ENCODE measurements at places on chromosomes 5 and 9.

GRCh38 chr9:75085640-75086039 is 2.3 kb downstream of the NMRK1 start:
- DNase-seq = no peak

- no peak for DNase-seq
Observed at GRCh38 chr9:87216036-87216435, 268.7 kb upstream of the GAS1 start.

GRCh38 chr5:93307557-93307956 is 273.5 kb downstream of the NR2F1-AS1 start:
- no peak for DNase-seq

- DNase-seq = no peak
Observed at GRCh38 chr5:100790170-100790665, 112.9 kb downstream of the ST8SIA4 start.

DNA sequence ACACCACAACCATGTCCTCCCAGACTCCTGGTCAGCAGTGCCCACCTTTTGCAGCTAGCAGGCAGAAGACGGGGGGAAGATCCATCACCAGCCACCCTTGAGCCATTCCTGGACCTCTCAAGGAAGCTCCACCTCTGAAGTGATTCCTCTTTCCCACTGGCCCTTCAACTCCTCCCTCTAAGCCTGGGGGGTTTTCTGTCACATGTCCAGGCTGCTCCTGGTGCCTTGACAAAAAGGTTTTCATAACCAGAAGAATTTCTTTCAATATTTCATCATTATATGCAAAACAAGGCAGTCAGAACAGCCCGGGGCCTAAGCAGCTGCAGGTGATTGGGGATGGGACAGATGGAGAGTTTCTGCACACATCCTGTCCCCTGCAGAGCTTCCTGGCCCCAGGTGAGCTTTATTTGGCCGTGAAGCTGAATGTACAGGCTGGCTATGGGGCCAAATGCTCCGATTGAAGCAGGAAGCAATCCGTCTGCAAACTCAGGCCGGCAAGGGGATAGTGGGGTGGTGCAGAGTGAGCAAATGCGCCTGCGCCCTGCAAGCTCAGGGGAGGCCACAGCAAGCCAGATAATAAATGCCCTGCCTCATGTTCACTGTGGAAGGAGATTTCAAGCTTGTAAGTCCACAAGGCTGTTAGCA is 173.5 kb downstream of the C5orf15 start:
- DNase-seq = no peak

DNA sequence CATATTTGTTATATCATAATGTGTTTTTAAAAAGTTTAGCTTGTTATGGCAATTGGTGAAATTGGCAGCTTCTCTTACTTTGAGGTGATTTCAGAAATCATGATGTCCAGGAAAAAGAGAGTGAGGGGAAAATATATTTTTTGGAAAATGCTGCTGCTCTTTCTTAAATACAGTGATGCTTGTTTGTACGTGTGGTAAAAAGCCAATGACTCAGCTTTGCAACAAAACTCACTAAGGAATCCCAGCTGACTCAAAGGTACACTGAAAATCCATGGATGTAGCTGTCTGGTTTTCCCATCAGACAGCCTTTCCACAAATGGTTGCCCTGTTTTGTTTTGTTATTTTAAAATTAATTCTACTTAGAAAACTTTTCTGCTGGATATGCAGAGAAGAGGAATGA is 306.4 kb upstream of the PAPPA start:
- DNase-seq = no peak

All from hematopoietic multipotent progenitor cell (in vitro differentiated cells).